ENCODE measurements at places on chromosomes 4 and X.

DNA sequence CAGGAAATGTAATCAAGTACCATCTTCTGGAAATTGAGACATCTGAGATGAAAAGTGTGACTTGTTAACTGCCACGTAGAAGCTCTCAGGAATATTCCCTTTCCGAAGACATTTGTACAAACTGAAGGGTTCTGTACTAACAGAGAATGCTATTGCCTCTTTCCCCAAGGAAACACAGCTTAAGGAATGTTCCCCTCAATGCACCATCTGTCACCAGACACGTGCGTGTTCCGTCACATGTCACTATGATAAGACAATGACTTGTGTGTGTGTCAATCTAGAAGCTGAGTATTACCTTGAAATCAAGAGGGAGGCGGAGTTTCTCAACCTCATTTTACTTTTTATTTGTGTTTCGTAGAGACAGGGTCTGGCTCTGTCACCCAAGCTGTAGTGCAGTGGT is 58.1 kb downstream of the DHRSX start:
- no peak for DNase-seq

DNA sequence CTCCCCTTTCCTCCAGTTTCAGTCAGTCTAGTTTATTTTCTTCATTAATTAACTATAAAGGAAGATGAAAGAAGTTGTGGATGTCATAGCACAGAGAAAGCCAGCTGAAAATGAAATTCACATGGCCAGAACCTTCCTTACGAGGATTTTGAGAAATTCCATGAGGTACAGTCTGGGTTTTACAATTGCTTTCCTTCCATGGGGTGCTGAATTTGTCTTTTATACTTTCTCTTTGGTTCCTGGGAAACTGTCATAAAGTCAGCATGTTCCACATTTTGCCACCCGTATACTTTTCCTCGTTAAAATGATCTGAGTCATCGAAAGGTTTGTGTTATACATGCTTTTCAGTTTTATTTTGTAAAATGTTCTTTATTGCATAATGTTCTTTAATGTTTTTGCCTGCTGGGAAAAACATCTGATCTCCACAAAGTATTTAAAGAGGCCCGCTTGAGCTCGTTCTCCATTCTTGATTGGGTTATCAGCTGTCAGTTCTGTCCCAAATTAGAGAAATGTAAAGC is 78.1 kb upstream of the CLDN34 start:
- DNase-seq, result no peak

- DNase-seq, result peak; percentile 7
Observed at GRCh38 chr4:1204286-1204827, 32.0 kb upstream of the SPON2 start.

DNA sequence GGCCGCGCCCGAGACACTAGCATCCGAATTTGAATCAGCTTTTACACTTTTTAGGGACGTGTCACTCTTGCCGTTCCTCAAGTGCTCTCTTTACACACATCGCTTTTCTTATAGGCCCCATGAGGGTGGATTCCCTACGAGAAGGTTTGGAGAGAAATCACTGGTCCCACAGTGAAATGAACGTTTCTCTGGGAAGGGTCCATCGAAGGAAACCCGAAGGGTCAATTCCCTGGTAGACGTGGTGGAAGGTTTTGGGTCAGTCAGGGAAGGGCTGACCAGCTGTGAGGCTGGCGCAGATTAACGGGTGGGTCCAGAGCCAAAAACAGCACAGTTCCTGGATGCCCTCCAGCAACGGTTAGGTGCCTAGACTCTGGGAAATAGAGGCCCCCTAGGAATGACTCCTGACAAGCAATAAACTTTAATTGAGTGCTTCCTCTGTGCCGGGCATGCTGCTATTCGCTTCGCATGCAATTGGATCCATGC is 35.9 kb downstream of the ETDC start:
- DNase-seq, result peak; percentile 4

GRCh38 chr4:156654410-156654809 is 317.2 kb downstream of the PDGFC start:
- no peak for DNase-seq

- DNase-seq, result no peak
Observed at GRCh38 chr4:48346594-48346993, 5.3 kb downstream of the SLAIN2 start.

GRCh38 chr4:101078950-101079349 is 268.4 kb downstream of the PPP3CA start:
- no peak for DNase-seq

DNA sequence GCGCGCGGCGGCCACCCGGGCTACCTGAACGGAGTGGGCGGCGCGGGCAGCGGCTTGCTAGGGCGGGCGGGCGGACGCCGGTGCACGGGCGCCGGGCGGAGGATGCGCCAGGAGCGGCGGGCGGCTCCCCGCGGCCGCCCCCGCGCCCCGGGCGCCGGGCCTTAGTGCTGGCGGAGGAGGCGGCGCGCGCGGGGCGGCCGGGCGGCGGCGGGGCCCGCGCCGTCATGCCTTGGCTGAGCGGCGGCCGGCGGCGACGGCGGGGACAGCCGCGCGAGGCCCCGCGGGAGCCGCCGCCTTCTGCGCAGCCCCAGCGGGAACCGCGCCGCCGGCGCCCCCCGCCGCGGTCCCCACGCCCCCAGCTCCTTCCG is 48.2 kb downstream of the CLDN34 start:
- no peak for DNase-seq
